Hematopoietic multipotent progenitor cell treated with erythropoietin and hydrocortisone succinate and interleukin-3 and kit ligand, for 8 days (in vitro differentiated cells): ENCODE measurements at places on chromosomes 2 and 18.
A peak's percentile ranks its signal among the peaks of the same experiment; 100 is the strongest.

DNA sequence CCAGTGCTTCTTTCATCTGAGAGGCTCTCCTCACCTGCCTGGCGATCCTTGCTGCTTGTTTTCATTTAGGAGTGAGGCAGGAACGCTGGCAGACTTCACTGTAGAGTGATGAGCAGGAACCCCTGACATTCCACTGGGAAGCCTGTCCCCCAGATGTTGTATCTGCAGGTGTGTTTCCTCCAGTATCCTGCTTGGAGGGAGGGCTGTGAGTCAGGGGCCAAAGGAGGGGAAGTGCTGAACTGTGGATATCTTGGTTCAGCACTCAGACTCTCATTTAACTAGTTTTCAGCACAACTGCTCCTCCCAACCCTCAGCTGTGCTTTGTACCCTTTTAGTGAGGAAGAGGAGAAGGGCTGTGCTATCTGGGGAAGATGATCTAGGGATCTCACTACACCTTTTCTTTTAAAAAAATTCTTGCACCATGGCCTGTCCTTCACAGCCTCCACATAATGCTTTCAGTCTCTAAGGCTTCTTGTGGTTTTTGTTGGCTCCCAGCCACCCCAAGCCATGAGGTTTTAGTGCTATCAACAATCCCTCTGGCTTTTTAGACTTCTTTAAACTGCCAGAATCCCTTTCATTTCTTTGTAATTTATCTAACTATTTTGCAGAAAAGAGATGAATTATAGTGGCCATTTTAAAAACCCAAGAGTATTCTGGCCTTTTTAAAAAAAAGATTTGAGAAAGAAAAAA, 11.2 kb downstream of the ANKAR start:
- DNase-seq, result peak; percentile 90

- DNase-seq, result no peak
Measured at GRCh38 chr18:2913398-2914005, 66.7 kb downstream of the EMILIN2 start.

GRCh38 chr2:181190711-181191110, 210.3 kb downstream of the UBE2E3 start:
- DNase-seq, result no peak

- peak; percentile 51 for DNase-seq
Measured at GRCh38 chr2:233075966-233076339, 15.8 kb downstream of the INPP5D start.

DNA sequence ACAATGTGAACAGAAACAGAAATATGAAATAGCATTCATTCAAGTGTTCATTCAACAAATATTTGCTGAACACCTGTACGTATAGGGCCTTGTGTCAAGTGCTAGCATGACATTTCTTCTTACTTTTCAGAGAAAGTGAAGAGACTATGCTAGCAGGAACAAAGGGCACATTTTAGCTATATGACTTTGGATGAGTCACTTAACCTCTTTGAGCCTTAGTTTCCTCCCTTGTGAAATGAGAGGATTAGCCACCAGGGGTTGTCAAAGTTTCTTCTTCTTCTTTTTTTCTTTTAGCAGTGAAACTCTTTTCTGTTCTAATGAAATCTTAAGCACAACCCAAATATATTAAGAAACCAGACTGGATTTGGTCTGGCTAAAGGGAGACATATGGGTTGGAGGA, 53.1 kb downstream of the FIGN start:
- DNase-seq, result no peak

- DNase-seq, result no peak
Measured at GRCh38 chr18:78727877-78728783, 251.5 kb upstream of the SALL3 start.

DNA sequence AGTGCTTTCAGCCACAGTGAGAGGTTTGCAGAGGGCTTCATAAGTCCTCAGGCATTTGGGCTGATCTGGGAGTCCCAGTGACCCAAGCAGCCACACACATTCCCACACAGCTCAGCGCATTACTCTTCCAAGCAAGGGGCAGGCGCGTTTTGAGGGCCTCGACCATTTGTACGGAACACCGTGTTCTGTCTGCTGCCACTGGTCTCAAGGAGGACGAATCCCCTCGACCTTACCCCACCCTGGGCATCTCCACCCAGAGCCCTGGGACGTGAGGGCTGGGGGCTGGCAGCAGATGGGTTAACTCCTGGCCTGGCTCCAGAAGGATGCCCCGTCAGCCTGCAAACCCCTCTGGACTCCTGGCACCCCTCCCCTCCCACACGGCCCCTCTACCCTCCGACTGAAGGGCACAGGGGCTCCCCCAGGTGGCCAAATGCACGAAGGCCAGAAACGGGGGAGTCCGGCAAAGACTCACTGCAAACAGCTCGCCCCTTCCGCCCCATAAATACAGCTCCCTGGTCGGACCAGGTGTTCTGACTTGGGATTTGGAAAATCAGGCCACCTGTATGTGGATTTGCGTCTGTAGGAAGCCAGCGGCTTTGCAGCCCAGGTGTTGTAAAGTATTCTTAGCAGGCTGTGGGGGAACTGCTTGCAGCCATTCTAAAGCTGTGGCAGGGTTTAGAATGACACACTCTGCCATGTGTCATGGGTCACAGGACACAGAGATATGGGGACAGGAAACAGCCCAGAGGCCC, 33.6 kb upstream of the PTMA start:
- peak; percentile 79 for DNase-seq

- no peak for DNase-seq
Measured at GRCh38 chr2:143545059-143545948, 416.1 kb downstream of the ARHGAP15 start.
